Epithelial cell of alveolus of lung (primary cell): ENCODE measurements at places on chromosomes 4 and X. TPM values are rescaled to one million over a fixed set of nuclear protein-coding genes. Genes with fewer than 3 reads are reported as not detected.

CITED1 gene
- not detected in 2 replicates for total RNA-seq

SMR3B gene
- not detected in 2 replicates for total RNA-seq

HNRNPDL gene
- 156 and 180 TPM in 2 replicates for total RNA-seq

HSPA4L gene
- 2.4 and 3.2 TPM in 2 replicates for total RNA-seq

FREM3 gene
- not detected in 2 replicates for total RNA-seq

TRIML2 gene
- not detected in 2 replicates for total RNA-seq

BBS12 gene
- 2.2 and 3.9 TPM in 2 replicates for total RNA-seq

NRK gene
- total RNA-seq, result 3.7 and 16.9 TPM in 2 replicates

ARHGAP36 gene
- not detected in 2 replicates for total RNA-seq
